ENCODE measurements at places on chromosomes 7 and 10. TPM values are rescaled to one million over a fixed set of nuclear protein-coding genes. Genes with fewer than 3 reads are reported as not detected.

GRCh38 chr7:28672397-28672797, 260.1 kb downstream of the CREB5 start:
- DNase-seq = no peak
- H3K27ac ChIP-seq = no peak overlapping the region
- H3K4me3 ChIP-seq = no peak overlapping the region
- H3K36me3 ChIP-seq = no peaks in the 10 kb centered on the region
- H3K4me1 ChIP-seq = peaks cover 10% of the 10 kb centered on the region
- peaks cover 11% of the 10 kb centered on the region for H3K27me3 ChIP-seq

DNA sequence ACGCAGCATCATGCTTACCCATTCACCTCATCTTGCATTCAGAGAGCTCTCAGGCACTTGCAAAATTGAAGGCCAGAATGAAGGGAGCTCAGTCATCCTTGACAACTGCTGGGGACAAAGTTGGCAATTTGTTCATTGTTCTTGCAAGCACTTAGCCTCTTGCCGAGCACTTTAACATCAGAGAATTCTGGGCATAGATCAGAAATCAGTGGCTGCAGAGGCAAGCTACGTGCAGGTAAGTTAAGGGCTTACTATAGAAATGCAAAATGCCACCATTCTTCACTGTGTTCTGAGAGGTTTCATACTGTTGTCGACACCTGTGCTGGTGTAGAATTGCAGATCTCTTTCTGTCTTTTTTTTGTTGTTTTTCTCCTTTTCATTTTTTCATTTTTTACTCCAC, 84.1 kb upstream of the INSYN2A start:
- H3K36me3 ChIP-seq = no peaks in the 10 kb centered on the region
- no peaks in the 10 kb centered on the region for H3K4me1 ChIP-seq
- no peak for DNase-seq
- H3K27me3 ChIP-seq = no peaks in the 10 kb centered on the region

DNA sequence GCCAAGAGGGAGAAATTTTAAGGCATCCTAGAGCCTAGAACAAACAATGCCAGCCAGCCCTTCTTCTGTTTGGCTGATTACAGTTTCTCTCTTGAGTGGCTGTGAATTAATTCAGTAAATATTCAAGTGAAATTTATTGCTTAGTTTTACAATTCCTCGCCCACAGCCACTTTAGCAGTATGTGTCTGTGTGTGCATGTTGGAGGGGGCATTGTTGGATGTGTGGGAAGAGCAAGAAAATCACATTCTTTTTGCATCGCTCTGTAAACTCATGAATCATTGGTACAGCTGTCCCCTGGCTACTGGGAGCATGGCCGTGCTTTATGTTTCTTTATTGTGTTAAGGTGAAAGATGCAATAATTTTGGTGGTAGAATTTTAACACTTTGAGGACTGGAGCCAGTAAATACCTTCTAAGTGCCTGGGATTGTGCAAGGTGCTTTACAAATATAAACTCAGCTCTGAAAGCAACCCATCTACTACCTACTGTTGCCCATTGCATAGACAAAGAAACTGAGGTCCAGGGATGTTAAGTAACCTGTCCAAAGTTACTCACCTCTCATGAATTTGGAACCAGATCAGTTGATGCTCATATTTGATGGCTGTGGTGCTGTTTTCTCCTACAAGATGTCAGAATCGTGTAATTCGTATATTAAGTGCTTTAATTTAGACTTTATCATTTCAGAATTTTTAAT, 89.9 kb upstream of the BTBD16 start:
- no peaks in the 10 kb centered on the region for H3K27me3 ChIP-seq
- H3K27ac ChIP-seq = no peak overlapping the region
- H3K4me1 ChIP-seq = peaks cover 40% of the 10 kb centered on the region
- no peak for DNase-seq
- no peak overlapping the region for H3K4me3 ChIP-seq

Gene ITPRID1
- total RNA-seq = not detected

- H3K4me1 ChIP-seq = no peaks in the 10 kb centered on the region
- H3K27ac ChIP-seq = no peak overlapping the region
- no peaks in the 10 kb centered on the region for H3K27me3 ChIP-seq
- no peaks in the 10 kb centered on the region for H3K36me3 ChIP-seq
- DNase-seq = no peak
Observed at GRCh38 chr10:114081911-114082583, 38.4 kb downstream of the ADRB1 start.

Measured in HCT116 (cell line).